ENCODE measurements at places on chromosomes 1 and 21.
A peak's percentile ranks its signal among the peaks of the same experiment; 100 is the strongest.

- DNase-seq, result no peak
Observed at GRCh38 chr1:178986204-178986603, 39.5 kb upstream of the FAM20B start.

GRCh38 chr1:242876030-242876429 lies 351.5 kb upstream of the PLD5 start:
- DNase-seq, result no peak

DNA sequence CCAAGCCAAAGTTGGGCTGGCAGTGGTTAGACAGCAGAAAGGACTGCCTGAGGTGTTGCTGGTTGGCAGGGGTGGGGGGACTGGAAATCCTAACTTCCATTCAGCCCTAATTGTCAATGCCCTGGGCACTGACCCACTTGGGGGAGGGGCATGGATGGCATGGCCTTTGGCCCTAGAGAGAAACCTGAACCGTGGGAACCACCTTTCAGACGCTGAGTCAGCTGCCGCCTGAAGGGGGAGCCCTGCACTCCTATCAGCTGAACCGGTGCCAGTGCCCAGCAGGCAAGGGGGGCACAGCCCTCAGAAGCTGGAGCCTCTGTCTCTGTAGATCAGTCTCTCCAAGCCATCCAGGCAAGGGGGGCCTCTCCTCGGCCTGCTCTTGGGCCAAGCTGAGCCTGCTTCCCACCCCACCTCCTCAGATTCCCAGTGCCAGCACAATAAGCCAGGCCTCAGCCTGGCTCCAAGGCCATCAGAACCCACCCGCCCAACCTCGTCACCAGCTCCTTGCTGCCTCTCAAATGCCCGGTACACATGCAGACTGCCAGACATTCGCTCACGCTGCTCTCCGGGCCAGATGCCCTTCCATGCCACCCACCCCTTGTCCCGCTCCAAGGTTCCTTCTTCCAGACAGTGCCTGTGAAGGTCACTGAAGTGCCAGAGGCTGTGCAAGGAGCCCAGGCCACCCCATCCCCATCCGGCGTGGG lies 11.6 kb downstream of the TINAGL1 start:
- peak; percentile 48 for DNase-seq

DNA sequence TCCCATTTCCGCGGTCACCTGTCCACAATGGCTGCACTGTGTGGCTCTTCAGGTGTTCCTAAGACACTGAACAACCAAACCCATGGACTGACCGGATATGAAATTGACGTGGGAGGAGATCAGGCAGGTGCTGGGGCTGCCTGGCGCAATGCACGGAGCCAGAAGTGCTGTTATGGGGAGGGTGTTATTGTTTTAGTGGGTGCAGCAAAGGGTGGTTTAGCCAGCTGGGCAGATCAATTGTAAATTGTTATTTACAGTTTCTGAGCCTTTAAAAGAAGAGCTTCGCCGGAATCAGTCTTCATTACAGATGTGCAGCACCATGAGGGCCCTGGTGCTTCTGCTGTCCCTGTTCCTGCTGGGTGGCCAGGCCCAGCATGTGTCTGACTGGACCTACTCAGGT lies at the start of gene CA6:
TSS of gene CA6 (plus strand) at position 301 of the 400 bp plus-strand sequence. CDS start at position 320, 19 bp downstream.
- no peak for DNase-seq

GRCh38 chr1:205590457-205590768 lies 41.4 kb downstream of the ELK4 start:
- no peak for DNase-seq

GRCh38 chr1:108886292-108886691 lies 9.5 kb downstream of the GPSM2 start:
- no peak for DNase-seq

DNA sequence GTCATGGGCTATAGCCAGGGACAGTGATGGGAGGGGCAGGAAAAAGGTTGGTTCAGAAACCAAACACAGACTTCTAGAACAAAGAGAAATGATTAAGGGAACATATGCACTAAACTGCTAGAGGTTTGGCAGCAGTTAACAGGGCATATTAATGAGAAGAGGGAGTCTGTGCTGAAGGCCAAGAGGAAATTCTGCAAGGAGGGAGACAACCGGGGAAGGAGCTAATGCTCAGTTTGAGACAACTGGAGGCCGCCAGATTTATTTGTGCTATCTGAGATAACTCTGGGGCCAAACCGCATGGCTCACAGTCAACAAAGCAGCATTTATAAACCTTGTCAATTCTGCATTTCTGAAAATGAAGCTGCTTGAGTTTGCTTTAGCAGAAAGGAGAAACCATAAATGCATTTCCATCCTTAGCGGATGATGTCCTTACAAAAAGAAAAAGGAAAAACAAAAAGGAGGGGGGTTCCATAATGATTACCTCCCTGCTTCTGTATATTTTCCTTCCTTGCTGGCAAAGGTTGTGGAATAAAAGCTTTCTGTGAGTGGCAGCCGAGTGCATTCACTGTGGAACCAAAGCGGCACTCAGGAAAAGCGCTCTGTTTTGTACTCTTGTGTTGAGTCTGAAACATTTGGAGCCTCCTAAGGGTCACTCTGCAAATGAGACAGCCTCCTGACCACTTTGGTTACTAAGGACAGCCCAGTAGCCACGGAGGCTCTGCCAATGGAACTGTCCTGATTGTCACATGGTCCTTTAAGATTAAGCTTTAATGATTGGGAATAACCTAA lies 70.3 kb downstream of the SIM2 start:
- DNase-seq, result no peak

GRCh38 chr1:155608888-155609225 lies 1.2 kb upstream of the MSTO1 start:
- no peak for DNase-seq

DNA sequence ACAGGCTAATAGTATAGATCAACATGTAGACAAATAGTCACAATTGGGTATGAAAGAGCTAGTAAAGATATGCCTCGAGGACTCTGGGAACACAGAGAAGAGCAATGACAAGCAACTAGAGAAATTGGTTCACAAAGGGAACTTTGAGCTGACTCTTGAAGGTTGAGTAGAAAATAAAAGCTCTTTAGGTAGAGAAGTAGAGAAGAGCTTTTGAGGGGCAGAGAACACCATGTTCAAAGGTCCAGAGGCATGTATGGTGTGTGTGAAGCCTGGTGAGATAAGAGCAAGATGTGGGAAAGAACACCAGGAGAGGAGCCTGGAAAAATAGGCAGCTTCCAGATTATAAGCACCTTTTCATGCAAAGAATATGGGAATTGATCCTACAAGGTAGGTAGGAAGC lies 109.7 kb upstream of the MAGI3 start:
- DNase-seq, result no peak

DNA sequence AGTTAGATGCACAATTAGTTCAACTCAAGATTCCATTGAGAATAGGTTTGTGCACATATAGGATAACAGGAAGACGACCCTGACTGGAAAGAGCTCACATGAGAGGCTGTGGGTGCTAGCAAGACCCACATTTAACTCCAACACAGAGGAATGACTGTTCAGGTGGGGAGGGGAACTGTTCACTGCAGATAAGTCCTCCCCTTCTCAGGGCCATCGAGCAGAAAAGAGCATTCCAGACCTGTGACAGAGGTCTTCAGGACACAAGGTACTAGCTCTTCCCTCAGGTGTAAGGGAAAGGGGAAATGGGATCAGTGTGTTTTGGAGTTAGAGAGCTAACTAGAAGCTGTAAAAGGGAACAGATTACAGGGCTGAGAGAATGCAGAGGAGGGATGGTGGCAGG lies 8.7 kb downstream of the PTGER3 start:
- DNase-seq, result no peak

GRCh38 chr1:12196641-12197482 lies 30.1 kb downstream of the TNFRSF1B start:
- DNase-seq, result no peak

DNA sequence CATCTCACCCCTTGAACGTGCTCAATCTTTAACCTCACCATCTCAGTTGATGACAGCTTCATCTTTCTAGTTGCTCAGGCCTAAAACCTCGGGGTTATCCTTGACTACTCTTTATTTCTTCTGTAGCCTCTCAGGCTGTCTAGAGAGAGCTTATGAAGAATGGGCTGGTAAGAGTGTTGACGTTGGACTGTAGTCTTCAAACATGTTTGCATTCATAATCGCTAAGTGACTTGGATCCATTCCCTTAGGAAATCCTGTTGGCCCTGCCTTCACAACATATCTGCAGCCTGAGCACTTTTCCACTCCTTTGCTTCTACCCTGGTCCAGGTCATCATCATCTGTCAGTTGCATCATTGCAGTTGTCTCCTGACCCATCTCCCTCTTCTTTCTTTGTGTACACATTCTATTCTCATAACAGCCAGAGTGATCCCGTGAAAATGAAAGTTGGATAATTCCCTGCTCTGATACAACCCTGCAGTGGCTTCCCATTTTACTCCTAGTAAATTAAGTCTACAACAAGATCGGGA lies 10.5 kb downstream of the UCK2 start:
- DNase-seq, result no peak

- DNase-seq, result no peak
Observed at GRCh38 chr1:64077281-64077940, 126.0 kb upstream of the UBE2U start.

DNA sequence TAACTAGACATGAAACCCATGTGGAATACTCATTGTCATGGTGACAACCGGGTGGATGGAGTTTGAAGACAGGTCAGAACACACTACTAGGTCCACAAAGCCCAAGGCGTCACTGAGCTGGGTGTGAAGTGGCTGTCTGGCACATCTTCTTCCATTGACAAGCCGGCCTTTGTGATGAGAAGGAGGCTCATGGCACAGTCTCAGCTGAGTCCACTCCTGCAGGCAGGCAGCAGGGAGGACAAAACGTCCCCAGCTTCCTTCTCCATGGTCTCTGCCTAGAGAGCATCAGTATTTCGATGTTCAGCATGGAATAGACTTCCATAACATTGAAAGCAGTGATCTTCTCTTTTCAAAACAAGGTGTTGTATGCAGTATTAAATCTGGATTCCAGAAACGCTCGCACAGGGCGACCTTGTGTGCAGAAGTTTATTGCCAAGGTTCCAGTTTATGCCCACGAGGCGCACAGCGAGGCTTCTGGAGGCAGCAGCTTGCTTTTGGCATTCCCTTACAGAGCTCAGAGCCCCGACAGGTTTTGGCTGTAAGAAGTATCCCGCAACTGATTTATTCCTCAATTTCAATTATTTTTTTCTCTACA lies 104.2 kb downstream of the SIM2 start:
- DNase-seq, result no peak

DNA sequence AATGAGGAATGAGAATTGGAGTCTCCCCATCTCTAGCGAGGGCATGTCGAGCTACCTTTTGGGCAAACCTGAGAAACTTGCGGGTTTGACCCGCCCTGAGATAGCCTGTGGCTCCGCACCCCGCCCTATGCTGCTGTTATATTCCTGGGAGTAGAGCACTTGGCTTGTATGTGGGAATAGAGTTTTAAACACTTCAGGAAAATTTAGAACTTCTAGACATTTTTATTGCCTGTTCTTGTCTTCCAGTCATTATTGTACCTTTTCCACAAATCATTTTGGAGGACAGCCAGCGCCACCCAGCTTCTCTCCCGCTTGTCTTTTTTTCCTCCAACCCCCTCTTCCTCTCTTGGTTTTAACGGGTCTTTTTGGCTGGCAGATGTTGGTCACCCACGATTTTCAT lies 738 bp downstream of the GNPAT start:
- no peak for DNase-seq

- peak; percentile 77 for DNase-seq
Observed at GRCh38 chr1:231106347-231106746, 55.5 kb upstream of the TRIM67 start.

DNA sequence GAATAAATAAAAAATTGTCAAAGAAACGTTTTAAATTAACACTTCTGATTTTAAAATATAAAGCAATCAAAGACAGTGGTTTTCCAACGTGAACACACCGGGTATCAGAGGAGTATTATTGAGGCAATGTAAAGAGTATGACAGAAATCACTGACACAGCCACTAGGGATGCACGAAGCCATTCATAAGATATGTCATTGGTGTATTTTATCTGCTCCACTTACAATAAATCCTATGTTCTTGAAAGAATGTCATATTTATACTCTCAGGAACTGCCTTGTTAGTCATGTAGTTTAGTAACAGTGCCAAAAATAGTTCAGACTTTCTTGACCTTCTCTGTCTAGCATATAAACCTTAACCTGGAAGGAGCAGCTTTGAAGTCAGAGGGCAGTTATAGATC lies 835.0 kb upstream of the NCAM2 start:
- DNase-seq, result no peak

DNA sequence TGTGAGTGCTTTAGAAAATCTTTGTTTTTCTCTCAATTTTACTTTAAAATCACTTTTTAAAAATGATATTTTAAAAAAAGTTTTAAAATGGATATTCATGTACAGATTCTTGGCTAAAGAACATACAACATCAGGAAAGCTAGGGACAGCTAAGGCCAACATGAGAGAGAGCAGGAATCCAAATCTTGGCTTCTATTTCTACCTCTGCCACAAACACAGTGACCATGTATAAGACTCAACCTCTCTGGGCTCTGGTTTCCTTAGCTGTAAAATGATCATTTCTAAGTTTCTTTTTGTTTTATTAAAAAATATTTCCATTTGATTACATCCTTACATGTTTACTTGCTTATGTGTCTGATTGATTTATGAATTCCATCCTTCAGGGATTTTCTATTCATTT lies 1.2 kb downstream of the VCAM1 start:
- DNase-seq, result no peak

DNA sequence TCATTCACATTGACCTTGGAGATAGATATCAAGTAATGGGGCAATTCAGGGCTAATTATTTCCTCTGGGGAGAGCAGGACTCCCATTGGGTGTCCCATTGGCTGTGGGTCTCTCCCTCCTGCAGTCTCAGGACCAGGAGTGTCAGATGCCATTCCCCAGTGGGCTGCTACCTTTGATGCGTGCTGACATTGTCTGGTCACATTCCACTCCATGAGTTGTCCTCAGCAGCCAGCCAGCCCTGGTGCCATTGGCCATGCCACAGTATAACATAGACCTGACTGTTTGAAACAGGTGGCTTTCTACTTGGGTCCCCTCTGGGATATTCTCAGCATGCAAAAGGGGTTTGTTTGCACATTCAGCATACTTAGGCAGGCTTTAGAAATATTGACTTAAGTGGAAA lies 118.5 kb downstream of the MRPS6 start:
- no peak for DNase-seq

DNA sequence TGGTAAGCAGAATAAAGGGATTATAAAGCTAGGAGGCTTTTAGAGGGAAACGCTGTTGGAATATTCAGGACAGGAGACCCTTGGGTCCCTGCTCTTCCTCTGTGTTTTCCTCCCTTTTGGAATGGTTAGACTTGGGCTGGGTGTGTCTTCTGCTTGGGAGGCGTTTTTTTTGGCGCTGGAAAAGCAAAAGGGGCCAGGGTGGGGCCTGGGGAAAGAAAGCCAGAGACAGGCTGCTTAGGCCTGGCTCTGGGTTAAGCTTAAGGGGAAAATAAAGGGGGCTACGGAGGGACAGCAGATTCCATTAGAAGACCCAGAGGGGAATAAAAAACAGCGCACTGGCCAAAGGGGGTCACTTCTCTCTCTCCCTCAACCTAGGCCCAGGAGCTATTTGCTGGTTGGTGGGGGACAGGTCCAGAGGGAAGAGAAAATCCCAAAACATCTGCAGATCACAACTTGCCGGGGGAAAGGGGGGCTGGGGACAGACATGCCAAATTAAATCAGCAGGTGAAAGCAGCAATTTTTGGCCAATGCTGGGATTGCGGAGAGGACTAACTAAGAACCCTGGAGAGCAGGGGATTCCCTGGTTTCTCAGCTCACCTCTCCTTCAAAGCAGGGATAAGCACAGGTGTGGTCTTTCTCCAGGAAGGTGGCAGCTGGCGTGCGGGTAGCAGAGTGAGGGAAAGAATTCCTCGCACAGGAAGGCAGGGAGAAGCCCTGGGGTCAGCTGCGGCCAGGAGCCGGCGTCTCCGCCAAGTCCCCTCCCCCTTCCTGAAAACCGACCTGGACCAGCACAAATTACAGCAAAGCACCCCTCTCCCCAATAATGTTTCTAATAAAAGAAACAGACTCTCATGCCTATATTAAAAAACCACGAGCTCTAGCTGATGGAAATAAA lies 82.2 kb upstream of the AK4 start:
- no peak for DNase-seq

Measured in NCI-H460 (cell line).